ENCODE measurements at places on chromosomes 2 and 18.

DNA sequence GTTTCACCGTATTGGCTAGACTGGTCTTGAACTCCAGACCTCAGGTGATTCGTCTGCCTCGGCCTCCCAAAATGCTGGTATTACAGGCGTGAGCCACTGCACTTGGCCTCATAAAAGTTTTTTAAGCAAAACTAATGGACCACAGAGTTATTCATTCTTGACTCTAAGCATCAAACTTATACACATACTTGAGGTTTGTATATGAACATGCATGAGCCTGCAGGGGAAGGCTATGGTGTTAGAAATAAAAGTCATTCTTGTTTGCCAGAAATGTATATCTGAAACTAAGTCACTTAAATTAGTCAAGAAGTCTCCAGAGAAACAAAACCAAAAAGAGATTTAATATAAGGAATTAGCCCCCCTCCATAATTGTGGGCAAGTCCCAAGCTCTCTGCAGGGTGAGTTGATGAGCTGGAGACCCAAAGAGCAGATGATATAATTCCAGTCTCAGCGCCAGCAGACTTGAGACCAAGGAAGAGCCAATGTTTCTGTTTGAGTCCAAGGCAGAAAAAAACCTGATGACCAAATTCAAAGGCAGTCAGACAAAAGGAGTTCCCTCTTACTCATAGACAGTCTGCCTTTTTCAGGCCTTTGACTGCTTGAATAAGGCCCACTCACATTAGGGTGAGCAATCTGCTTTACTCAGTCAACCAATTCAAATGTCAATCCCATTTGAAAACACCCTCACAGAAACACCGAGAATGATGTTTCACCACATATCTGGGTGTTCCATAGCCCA lies 69.0 kb upstream of the DSG1 start:
- DNase-seq = no peak

- no peak for DNase-seq
Observed at GRCh38 chr2:43144263-43144662, 82.1 kb downstream of the ZFP36L2 start.

- no peak for DNase-seq
Observed at GRCh38 chr2:212905640-212906201, 245.7 kb downstream of the IKZF2 start.

GRCh38 chr2:230520061-230520874 lies 104.3 kb downstream of the SP100 start:
- no peak for DNase-seq

- no peak for DNase-seq
Observed at GRCh38 chr2:188971432-188971861, 2.7 kb upstream of the COL3A1 start.

GRCh38 chr2:189854940-189855339 lies 70.7 kb downstream of the PMS1 start:
- no peak for DNase-seq

DNA sequence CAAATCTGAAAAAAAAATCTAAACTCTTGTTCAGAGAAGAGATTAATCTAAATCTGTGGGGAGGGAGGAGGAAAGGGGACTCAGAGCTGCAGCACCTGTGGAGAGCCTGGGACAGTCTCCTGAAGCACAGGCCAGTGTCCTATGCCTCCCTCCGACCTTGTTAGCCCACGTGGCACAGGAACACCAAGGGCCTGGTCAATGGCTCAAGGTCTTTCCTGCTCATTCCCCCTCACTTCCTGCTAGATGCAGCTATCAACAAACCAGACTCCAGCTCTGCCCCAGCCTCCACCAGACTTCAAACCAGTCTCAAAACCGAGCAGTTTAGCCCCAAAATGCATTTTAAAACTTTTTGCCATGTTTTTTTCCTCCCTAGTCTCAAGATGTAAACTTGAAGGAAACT lies 20.1 kb upstream of the SULT1C3 start:
- DNase-seq = no peak

DNA sequence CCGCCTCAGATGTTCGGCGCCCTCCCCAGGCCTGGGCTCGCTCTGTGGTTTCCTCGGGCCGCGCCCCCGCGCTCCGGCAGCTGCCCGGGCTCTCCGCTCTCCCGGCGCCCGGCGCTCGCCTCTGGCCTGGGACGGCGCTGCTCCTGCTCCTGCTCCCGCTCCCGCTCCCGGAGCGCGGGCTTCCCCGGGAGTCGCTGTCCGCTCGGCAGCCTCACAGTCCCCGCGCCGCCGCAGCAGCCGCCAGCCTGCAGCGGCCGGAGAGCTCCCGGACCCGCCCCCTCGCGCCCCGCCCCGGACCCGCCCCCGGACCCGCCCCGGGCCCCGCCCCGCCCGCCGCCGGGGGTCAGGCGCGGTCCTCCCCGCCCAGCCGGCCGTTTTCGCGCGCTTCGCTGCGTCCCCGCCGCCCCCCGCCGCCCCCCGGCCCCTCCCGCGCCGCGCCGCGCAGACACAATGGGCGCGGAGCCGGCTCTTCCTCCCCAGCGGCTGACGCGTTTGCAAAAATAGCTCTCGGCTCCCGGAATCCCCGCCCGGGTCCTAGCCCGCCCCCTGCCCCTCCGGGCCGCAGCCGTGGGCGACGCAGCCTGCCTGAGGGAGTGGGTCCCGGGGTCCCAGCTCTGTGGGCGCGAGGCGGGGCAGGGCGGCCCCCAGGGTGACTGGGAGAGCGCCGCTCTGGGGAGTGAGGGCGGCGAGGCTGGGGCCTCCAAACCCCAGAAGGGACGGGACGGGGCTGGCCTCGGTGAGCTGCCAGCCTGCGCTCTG lies at the start of gene ARL4C:
TSS of gene ARL4C (minus strand) at position 247 of the 759 bp plus-strand sequence. CDS start 495 bp downstream, outside the sequence.
- DNase-seq = peak; percentile 95

- DNase-seq = no peak
Observed at GRCh38 chr2:207160115-207160514, 5.6 kb downstream of the KLF7 start.

- peak; percentile 78 for DNase-seq
Observed at GRCh38 chr2:43611987-43612894, 16.4 kb upstream of the THADA start.

All from AG20443 (cell line).